ENCODE measurements at places on chromosomes 16 and 17.

DNA sequence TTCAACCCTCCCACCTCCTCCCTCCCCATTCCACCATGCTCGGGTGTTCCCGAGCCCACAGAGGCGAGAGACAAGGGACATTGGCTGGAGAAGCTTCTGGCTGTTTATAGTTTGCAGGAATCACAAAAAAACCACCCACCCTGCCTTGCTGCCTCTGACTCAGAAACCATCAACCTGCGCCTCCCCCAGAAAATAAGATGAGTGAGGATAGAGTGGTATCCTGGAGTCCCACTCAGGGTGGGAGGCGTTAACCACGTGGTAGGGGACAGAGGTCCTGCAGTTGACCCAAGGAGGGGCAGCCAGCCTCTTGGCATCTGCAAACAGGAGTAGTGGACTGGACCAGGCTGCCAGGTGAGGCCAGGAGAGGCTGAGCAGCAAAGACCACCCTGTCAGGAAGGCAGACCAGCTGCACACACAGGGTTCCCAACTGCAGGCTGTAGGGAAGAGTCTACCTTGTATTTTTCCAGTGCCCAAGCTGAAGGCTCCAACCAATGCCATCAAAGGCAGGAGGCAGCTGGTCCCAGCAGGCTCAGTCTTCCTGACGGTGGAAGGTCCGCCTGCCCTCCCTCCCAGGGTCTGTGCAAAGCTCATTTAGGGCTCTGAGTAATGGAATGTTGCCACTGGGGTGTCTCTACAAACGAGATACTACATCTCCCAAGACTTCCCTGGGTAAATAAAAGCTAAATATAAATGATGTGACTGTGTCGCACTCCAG, 201.5 kb upstream of the TNRC6C start:
- no peak for DNase-seq

DNA sequence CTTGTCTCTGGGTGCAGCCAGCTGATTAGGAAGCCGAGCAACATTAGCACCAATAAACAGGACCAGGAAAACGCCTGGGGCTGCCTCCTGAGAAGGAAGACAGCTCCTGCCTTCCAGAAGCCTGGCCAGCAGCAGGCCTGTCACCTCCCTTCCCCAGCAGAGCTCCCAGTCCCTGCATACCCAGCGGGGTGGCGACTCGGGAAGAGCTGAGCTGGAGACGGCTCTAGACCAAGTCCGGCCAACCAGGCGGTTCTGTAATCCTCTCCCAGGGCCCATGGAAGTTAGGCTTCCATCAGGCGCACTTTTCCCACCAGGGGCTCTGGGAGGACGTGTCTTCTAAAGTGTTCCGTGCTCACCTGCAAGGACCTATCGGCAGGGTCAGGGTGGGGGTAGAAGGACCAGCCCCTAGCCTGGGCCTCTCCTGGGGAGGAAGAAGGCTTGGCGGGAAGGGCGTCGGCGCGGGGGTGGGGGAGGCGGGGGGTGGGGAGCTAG, 12.0 kb upstream of the CLUH start:
- no peak for DNase-seq

DNA sequence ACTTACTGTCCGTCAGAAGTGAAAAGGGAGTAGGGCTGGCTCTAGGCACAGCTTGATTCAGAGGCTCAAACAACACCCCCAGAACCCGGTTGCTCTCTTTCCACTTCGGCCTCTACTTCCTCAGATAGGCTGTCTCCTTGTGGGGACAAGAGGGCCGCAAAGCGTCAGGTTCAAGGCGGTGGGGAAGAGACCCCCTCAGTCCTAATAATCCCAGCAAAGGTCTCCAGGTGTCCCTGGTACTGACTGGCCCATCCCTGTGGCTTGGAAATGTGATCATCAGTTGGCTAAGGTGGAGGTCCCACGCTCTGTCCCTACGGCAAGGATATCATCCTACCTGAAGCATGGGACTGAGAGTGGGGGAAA, 26.0 kb downstream of the NGFR start:
- DNase-seq, result no peak

DNA sequence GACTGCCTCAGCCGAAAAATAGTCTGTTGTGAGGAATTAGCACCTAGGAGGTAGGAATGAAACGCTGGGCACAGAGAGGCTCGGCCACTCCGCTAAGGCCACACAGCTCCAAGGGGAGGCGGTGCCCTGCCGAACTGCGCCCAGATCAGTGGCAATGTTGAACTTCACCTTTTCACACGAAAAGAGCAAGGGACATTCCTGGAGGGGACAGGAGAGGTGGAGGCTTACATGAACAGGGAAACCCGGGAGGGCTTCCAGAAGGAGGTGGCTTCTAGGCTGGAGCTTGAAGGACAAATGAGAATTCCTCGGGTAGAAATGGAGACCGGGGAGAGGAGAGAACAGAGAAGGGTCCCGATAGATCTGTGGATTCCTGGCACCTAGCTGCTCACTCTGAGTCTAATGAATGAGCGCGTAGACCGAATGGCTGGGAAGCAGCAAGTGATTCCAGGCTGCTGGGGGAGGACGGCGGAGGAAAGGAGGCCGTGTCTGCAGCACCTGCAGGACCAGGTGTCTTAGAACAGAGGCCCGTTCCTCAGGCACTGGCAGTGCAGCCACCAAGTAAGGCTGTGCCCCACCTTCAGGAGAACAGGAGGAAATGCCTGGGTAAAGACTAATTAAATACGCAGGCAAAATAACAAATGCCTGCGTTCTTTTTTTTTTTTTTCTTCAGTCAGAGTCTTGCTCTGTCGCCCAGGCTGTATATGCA, 722 bp upstream of the SLC38A10 start:
- peak; percentile 66 for DNase-seq

DNA sequence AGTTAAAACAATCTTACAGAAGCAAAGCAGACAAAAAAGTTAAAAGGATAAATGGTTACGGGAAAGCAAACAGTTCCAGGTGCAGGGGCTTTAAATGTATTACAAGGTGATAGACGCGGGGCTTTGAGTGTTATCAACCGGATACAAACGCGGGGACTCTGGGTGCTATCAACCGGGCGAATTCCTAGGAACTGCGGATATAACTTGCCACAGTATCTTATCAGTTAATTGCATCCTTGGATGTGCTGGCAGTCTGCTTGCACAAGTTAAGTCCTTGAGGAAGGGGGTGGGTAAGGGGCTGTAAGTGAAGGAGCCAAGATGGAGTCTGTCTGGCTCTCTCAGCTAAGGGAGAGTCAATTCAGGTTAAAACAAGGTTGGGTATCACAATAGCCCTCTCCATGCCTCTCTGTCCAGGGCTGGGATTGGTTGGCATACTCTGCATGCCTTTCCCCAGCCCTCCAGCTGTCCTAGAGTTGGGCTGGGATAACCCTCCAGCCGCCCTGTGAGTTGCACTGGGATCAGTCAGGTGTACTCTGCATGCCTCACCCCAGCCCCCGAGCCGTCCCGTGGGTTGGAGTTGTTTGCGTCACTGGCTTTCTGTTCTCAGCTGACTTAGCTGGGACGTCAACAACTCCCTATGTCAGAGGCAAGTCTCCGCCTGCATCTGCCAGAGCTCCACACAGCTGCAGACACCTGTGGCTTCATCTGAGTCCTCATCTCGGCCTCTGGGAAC, 40.9 kb downstream of the TMEM235 start:
- DNase-seq, result peak; percentile 81

DNA sequence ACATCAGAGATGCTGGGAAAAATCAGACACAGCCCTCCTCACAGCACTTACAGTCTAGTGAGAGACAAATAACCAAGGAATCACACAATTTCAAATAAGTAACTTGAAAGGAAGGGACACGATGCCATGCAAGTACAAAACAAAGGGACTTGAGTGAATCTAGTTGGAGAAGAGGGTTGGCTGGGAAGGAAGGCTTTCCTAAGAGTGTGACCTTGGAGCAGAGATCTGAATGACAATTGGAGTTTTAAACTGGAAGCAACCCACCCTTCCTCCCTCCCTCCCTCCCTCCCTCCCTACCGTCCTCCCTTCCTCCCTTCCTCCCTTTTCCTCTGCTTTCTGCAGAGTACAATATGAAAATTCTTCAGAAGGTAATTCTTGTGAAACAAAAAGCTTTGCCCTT, 31.1 kb downstream of the ADAMTS18 start:
- no peak for DNase-seq

- no peak for DNase-seq
These were observed 21.0 kb upstream of the G6PC1 start for GRCh38 chr17:42879596-42879985.

GRCh38 chr16:86063760-86064405, 164.9 kb downstream of the IRF8 start:
- DNase-seq, result no peak

DNA sequence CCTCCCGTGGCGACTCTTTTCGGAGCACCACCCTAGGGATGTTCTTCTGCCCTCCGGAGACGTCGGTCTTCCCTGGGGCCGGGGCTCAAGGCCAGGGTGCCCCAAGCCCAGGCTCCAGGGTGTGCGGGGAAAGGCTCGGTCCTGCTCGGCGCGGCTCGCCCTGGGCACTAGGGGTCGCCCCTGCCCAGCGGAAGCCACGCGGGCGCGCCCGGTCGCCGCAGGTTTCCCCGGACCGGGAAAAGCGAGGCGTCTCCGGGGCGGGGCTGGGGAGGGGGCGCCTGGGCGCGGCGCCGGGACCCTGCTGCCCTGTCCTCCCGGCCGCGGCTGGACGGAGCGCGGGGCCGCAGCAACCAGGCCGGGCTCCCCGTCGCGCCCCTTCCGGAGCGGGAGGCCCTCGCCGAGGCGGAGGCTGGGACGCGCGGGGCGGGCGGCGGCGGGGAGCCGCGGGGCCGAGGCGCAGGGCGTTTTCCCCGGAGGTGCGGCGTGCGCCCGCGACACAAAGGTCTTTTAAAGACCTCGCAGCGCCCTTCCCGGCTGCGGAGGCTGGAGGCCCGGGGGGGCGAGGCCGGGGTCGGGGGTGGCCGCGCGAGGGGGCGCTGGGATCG, 76.4 kb downstream of the MRC2 start:
- DNase-seq, result peak; percentile 74

GRCh38 chr16:19785512-19786130, 67.5 kb downstream of the IQCK start:
- no peak for DNase-seq

- DNase-seq, result no peak
These were observed 203.7 kb downstream of the PHKB start for GRCh38 chr16:47664653-47665325.

DNA sequence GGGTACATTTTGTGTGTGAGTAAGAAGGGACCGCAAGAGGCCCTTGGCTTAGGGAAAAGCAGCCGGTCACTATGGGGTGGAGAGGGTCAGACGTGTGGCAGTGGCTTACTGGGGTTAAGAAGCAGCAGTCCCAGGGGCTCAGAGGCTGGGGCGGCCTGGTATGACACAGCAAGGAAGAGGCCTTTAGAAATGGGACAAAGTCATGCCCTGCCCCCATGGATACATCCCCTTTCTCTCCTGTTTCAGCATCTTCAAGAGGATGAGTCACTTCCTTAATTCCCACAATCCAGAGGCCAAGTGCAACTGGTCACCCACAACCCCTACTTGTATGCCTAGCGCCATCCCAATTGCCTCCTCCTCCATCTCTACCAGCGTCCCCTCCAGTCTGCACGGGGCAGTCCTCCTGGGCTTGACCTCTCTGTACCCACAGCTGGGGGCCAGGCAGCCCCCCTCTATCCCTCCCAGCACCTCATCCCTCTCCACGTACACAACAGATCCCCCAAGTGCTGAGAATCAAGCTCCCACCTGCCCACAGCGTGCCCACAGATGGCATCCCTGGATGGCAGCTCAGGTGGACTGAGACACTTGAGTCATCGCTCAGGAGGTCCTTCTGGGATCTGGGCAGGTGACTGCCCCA, 6.9 kb upstream of the EFTUD2 start:
- DNase-seq, result no peak

DNA sequence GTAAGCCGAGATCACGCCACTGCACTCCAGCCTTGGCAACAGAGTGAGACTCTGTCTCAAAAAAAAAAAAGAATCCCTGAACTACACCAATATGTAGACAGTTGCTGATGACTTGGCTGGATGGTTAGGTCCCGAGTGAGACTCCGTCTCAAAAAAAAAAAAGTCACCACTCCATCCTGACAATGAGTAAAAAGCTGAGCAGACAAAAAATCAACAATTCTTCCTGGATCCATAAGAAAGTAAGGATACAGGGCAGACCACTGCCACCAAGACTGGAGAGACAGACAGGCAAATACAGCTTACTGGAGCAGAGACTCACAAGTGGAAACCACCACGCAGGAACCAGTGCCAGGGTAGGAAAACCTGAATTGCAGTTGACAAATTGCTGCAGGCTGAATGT, 67.1 kb upstream of the ERCC4 start:
- DNase-seq, result no peak

DNA sequence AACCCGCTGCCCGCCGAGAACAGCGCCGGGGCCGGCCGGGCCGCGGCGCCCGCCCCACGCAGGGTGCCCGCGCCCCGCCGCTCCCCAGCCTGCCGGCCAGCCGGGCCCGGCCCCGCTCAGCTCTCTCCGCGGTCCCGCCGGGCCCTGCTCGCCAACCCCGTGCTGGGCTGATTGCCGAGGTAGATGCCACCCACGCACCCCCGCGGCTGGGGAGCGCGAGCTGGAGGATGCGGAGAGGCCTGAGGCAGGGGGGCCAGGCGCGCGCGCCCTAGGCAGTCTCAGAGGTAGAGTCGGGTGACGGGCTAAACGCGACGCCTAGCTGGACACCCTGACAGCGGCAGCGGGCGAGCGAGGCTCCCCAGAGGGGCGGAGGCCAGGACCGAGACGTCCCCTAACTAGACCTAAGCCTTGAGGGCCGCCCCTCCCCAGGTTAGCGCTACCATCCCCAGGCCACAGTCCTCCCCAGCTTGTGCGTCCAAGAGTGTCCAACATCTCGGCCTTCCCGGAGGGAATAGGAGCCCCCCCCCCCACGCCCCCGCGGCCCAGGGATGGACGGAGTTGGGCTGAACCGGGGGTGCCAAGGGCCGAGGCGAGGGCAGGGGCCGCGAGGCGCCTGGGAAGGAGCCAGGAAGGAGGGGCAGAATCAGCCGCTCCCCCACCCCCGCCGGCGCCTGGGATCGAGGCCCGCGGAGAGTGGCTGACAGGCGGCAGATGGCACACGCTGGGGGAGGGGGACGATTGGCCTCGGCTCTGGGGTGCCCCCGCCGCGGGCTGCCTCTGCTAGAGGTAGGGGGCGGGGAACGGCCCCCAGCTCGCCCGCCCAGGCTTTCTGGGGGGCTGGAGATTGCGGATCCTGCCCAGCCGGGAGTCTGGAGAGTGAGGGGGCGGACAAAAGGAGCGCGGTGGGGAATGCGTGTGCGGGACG, 2.5 kb upstream of the ZNF423 start:
- no peak for DNase-seq

Measured in CD4-positive, alpha-beta T cell treated with Interleukin-4 for 1 hour (primary cell).